ENCODE measurements at places on chromosomes 13 and 19. TPM values are rescaled to one million over a fixed set of nuclear protein-coding genes. Genes with fewer than 3 reads are reported as not detected.

- peaks cover 23% of the 10 kb centered on the region for H3K4me1 ChIP-seq
- DNase-seq: no peak
- peak overlapping the region; percentile 55 for H3K27ac ChIP-seq
- H3K36me3 ChIP-seq: peaks cover 61% of the 10 kb centered on the region
- no peak overlapping the region for H3K4me3 ChIP-seq
- no peaks in the 10 kb centered on the region for H3K27me3 ChIP-seq
These were observed 11.3 kb upstream of the PLA2G4C start for GRCh38 chr19:48121909-48122371.

GRCh38 chr13:106958621-106959048, 390.7 kb upstream of the ARGLU1 start:
- no peaks in the 10 kb centered on the region for H3K36me3 ChIP-seq

ACP5 gene
- total RNA-seq: 21.4 TPM

LGALS4 gene
- 0.81 TPM for total RNA-seq

PSG3 gene
- not detected for total RNA-seq

DNA sequence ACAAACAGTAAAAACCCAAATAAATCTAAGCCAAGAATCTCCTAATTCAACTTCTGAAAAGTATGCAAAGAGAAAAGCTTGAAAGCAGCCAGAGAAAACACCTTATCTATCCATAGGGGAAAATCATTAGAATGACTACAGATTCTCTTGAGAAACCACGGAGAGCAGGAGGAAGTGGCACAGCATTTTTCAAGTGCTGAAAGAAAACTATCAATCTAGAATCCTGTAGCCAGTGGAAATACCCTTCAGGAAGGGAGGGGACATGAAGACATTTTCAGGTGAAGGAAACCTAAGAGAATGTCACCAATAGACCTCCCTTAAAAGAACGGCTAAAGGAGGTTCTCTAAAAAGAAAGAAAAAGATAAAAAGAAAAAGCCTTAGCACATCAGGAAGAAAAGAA, 66.2 kb upstream of the XPO4 start:
- peak overlapping the region; percentile 45 for H3K27ac ChIP-seq
- peaks cover under 1% of the 10 kb centered on the region for H3K36me3 ChIP-seq
- H3K4me3 ChIP-seq: no peak overlapping the region

CLDND2 gene
- 6.4 TPM for total RNA-seq

SLC5A5 gene
- 1.7 TPM for total RNA-seq

DNA sequence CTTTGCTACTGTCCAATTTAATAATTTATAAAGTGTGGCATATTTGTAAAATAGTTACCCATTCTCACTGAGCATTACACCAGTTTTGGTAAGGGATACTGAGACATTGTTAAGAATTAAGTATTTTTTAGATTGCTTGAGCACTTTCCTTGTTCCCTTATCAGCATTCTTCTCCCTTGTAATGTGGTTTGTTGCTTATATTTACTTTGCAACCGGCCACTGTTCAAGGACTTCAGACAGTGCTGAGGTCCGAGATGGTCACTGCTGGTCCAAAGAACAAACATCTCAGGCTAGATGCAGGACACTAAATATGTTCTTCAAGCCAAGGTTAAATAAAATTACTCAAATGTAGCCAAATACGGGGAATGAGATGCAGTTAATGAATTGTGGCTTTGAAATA, 161.4 kb downstream of the TM9SF2 start:
- peaks cover 16% of the 10 kb centered on the region for H3K4me1 ChIP-seq
- H3K4me3 ChIP-seq: no peak overlapping the region
- no peak for DNase-seq
- peaks cover 18% of the 10 kb centered on the region for H3K27me3 ChIP-seq
- H3K27ac ChIP-seq: no peak overlapping the region

ZNF253 gene
- 14.7 TPM for total RNA-seq

GRCh38 chr13:24348797-24349515, 39.6 kb downstream of the C1QTNF9 start:
- H3K27me3 ChIP-seq: peaks cover 9% of the 10 kb centered on the region
- H3K27ac ChIP-seq: no peak overlapping the region
- H3K4me3 ChIP-seq: no peak overlapping the region
- DNase-seq: no peak

DNA sequence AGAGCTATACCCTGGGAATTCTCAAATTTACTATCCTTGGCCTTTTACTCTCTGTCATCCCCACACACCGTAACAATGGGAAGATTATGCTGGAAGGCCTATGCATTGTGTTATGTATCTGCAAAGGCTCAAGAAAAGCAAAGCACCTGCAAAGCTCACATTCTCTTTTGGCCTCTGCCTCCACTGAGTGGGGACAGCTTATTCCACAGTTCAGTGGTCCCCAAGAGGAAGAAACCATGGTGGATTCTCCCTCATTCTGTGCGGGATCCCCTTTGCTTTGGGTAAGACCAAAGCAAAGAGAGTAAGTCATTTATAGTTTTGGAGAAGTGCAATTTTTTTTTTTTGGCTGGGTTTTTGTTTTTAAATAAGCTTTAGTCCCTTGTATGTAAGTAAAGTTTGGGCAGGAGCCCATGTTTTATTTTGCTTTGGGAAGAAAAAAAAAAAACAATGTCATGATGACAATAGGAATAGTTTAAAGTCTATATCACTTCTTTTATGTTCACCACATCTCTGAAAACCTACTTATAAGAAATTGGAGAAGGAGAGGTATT, 530.6 kb downstream of the FGF9 start:
- H3K36me3 ChIP-seq: no peaks in the 10 kb centered on the region
- DNase-seq: no peak
- H3K4me1 ChIP-seq: no peaks in the 10 kb centered on the region
- no peaks in the 10 kb centered on the region for H3K27me3 ChIP-seq

PSPN gene
- total RNA-seq: 2.7 TPM

- no peaks in the 10 kb centered on the region for H3K27me3 ChIP-seq
- no peak overlapping the region for H3K4me3 ChIP-seq
- H3K4me1 ChIP-seq: peaks cover 71% of the 10 kb centered on the region
- no peak for DNase-seq
These were observed 24.0 kb upstream of the TPT1 start for GRCh38 chr13:45364876-45365557.

KASH5 gene
- total RNA-seq: 0.73 TPM

DNA sequence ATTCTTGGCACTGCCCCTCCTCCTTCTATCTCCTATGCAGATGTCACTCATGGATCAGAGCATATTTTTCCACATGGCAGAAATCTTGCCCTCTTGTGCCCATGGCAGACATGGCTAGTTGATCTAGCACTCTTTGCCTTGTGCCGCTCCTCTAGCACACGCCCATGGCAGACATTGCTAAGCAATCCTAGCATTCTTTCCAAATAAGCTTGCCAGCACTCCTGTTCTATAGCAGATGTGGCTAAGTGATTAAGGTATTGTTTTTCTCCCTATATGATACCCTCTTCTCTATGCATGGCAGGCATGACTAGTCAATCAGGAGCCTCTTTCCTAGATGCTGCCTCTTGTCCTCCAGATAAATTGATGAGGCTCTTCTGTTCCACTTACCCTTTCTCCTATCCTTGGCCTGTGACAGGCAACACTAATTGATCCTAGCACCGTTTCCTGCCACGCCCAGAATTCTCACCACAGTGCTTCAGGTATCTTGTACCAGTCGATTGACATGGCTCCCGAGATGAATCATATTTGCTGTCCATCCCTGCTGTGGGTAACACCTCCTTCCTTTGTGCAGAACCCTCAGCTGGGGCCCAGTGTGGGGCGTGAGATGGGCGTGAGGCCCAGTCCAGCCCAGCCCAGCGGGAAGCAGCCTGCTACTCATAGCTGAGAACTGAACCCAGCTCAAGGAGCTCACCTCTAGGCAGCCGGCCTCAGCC, 26.9 kb downstream of the TMED1 start:
- H3K36me3 ChIP-seq: peaks cover 54% of the 10 kb centered on the region
- peak overlapping the region; percentile 83 for H3K27ac ChIP-seq
- no peaks in the 10 kb centered on the region for H3K27me3 ChIP-seq
- H3K4me1 ChIP-seq: peaks cover 50% of the 10 kb centered on the region
- peak; percentile 80 for DNase-seq
- H3K4me3 ChIP-seq: peak overlapping the region; percentile 22

GRCh38 chr19:43847246-43847645, 20.1 kb downstream of the ZNF283 start:
- no peaks in the 10 kb centered on the region for H3K4me1 ChIP-seq
- H3K27me3 ChIP-seq: no peaks in the 10 kb centered on the region
- DNase-seq: no peak

GRCh38 chr13:107079423-107080049, 511.6 kb upstream of the ARGLU1 start:
- DNase-seq: no peak
- no peak overlapping the region for H3K4me3 ChIP-seq
- H3K36me3 ChIP-seq: no peaks in the 10 kb centered on the region

DNA sequence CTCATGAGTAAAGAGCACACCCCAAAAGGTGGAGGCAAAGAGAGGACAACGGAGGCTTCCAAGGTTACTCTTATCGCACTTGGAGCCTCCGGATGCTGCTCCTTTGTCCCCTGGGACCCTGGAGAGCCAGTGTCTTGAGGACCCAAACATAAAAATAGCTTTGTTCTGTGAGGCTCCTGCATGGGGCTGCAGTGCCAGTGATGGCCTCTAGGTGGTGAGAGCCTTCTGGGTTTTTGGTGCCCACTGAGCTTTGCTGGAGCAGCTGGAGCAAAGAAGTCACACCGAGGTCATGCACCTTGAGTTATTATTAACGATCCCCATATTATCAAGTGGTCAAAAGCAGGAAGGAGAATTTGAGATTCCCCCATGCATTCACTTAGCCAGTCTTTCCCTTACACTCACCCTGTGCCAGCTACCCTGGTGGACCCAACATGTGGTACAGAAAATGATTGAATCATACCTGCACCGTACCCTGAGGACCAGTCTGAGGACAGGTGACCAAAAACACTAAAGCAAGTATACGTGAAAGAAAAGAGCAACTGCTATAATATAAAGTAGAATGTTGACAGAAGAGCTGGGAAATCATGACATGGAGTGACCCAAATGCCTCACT, 41.5 kb downstream of the ZNF682 start:
- H3K4me3 ChIP-seq: no peak overlapping the region
- H3K36me3 ChIP-seq: peaks cover 7% of the 10 kb centered on the region
- DNase-seq: peak; percentile 28

- H3K4me1 ChIP-seq: no peaks in the 10 kb centered on the region
- no peaks in the 10 kb centered on the region for H3K36me3 ChIP-seq
- DNase-seq: no peak
- H3K27me3 ChIP-seq: peaks cover 19% of the 10 kb centered on the region
- no peak overlapping the region for H3K27ac ChIP-seq
These were observed 62.0 kb downstream of the KL start for GRCh38 chr13:33078263-33078662.

DNA sequence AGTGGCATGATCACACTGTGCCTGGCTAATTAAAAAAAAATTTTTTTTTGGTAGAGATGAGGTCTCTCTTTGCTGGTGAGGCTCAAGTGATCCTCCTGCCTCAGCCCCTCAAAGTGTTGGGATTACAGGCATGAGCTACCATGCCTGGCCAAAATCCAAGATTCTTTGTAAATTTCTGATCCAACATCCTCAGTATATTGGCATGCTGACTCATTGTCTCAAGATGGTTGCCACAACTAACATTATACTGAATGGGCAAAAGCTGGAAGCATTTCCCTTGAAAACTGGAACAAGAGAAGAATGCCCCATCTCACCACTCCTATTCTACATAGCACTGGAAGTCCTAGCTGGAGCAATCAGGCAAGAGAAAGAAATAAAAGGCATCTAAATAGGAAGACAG, 100.0 kb downstream of the KLF5 start:
- H3K36me3 ChIP-seq: no peaks in the 10 kb centered on the region
- no peak overlapping the region for H3K27ac ChIP-seq
- no peak for DNase-seq
- H3K27me3 ChIP-seq: no peaks in the 10 kb centered on the region
- H3K4me3 ChIP-seq: no peak overlapping the region

HDGFL2 gene
- 47.1 TPM for total RNA-seq
